CD8-positive, alpha-beta memory T cell (primary cell): ENCODE measurements at places on chromosomes 1 and 21.

- no peak for DNase-seq
Measured at GRCh38 chr1:161843156-161843555, 77.0 kb downstream of the ATF6 start.

- DNase-seq: no peak
Measured at GRCh38 chr1:204307334-204307883, 52.3 kb downstream of the PLEKHA6 start.

DNA sequence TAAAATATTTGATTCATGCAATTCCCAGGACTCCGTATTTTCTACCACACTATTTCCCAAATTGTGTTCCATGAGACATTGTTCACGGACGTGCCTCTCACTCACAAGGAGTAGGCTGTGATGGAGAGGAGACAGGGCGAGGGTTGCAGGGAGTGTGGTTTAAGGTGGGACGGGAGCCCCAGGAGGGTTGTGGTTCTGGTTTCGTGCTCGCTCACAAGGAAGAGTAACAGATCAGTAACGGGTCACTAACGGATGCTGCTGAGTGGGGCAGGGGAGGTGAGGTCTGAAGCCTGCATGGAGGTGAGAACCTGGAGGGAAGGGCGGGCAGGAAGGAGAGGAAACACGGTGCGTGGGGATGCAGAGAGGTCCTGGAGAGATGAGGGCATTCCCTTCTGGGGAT lies 28.8 kb downstream of the TFF3 start:
- no peak for DNase-seq

GRCh38 chr1:185281245-185281644 lies 35.8 kb downstream of the IVNS1ABP start:
- peak; percentile 3 for DNase-seq

GRCh38 chr1:9900142-9901043 lies 9.7 kb downstream of the CTNNBIP1 start:
- no peak for DNase-seq

GRCh38 chr1:221740993-221741702 lies 741 bp downstream of the DUSP10 start:
- peak; percentile 26 for DNase-seq

DNA sequence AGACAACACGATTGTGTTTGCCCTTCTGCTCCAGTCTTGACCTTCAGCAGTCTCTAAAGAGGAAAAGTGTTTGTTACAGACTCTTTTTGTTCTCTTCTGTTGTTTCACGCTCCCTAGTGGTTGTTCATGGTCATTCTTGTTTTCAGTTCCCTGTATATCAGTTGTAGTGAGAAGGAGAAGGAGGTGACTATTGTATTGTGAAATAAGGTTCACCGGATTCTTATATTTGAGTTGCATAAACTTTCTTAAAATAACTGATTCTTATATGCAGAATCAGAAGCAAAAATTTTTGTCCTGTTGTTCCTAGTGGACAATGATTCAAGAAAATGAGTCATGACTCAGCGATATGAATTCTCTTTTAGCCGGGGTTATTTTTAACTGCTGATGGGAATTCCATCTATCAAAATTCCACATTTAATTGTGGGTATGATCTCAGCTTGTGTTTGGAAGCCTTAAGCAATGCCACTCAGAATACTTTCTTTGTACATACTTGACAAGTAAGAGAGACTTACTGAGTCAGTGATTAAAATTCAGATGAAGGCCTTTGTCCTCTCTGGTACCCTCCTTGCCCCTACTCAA lies 152.2 kb downstream of the CLEC20A start:
- no peak for DNase-seq

DNA sequence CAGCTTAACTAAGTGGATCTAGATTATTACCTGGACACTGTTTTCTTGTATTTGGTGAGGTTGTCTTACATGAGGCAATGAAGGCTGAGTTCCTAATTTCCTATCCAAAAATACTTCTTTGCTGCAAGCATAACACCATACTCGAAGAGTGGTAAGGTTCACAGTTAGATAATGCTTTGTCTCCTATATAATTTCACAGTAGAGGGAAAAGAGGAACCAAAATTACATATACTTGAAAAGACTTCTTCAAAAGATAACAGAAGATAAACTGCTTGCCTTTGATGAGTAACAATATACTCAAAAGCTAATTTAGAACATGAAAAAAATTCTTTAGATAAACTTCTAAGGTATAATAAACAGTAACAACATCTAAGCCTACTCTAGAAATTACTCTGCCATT lies 20.4 kb downstream of the USP33 start:
- no peak for DNase-seq

DNA sequence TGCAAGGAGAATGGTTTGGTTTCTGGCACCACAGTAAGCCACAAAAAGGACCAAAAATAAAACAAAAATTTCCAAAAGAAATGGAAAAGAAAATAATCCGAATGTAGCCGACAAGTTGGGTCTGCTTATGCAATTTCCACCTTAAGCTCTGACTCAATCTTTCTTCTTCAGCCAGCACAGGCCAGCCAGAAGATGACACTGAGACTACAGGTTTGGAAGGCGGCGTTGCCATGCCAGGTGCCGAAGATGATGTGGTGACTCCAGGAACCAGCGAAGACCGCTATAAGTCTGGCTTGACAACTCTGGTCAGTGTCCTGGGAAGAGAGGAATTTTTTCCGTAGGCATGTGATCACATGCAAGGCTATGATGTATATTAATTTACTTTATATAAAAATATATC lies 23.4 kb downstream of the PDPN start:
- no peak for DNase-seq

- no peak for DNase-seq
Measured at GRCh38 chr21:27024301-27024700, 57.4 kb upstream of the ADAMTS5 start.

DNA sequence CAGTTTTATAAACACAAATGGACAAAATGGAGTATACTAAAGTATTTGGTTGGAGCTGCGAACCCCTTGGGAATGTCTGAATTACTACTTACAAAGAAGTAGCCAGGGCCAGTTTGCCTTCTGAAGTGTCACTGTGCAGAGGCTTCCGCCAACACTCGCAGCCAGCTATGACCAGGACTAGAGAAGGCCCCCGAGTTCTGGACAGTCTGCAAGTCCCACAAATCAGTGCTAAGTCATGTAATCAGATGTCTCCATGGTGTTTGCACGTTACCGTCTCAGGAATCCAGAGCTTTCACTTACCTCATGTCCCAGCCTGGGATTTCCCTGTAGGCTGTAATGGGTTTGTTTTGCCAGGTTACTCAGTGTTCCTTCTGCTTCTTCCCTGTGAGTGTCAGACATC lies 106.6 kb upstream of the SPAG17 start:
- DNase-seq: no peak

- DNase-seq: no peak
Measured at GRCh38 chr1:175158170-175158591, 34.4 kb downstream of the KIAA0040 start.

- DNase-seq: peak; percentile 70
Measured at GRCh38 chr1:157156058-157156541, 17.9 kb upstream of the ETV3 start.

- DNase-seq: no peak
Measured at GRCh38 chr1:230159580-230159979, 92.5 kb downstream of the GALNT2 start.

GRCh38 chr1:38088791-38089190 lies 42.2 kb upstream of the POU3F1 start:
- no peak for DNase-seq

DNA sequence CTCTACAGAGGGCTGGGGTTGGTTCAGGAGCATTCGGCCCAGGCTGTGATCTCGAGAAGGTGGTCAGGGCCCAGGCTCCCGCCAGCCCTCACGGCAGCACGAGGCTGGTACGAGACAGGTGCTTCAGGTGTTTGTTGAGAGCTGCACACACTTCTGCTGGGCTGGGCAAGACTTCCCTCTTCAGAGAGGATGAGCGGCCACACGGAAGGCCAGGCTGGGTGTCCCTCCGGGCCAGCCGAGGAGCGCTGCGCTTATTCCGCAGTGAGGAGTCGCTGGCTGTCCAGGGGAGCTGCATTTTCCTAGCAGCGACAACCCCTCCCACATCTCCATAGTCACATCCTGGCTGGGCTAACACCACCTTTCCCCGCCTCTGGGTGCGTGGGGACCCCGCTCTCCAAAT lies 50.5 kb downstream of the PDE9A start:
- no peak for DNase-seq

DNA sequence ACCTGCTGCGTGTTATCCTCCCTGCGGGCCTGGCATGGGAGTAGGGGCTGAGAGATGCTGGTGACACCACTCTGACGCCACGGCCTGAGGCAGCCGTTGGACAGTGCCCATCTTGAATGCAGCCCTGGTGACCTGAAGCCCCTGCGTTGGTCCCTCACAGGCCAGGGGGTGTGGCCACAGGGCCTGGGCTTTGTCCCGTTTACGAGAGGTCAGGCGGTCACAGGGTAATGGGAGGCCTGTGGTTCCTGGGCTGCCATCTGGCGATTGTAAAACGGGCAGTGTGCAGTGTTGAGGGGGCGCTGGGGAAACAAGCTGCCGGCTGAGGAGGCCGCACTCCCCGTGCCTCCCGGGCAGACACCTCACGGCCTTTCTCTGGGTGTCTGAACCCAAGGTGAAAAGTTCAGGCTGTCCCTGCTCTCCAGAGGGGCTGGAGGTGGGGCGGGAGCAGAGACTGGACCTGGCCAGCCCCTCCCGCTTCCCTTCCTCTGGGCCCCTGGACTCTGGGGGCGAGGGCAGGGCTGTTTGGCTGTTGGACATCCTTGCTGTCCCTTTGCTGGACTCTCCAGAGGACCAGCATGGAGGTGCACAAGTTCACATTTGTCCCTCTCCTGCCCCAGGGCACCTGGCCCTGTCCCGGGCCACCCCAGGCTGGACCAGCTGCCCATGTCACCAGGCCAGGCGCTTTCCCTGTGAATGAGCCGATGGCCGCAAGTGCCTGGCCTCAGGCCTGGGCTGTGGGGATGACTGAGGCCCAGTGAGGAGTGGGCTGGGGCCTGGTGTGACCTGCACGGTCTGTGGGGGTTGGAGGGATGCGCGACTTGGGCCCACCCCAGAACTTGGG lies 42.4 kb downstream of the SKI start:
- no peak for DNase-seq

GRCh38 chr1:44208226-44208625 lies 5.0 kb upstream of the DMAP1 start:
- DNase-seq: no peak

DNA sequence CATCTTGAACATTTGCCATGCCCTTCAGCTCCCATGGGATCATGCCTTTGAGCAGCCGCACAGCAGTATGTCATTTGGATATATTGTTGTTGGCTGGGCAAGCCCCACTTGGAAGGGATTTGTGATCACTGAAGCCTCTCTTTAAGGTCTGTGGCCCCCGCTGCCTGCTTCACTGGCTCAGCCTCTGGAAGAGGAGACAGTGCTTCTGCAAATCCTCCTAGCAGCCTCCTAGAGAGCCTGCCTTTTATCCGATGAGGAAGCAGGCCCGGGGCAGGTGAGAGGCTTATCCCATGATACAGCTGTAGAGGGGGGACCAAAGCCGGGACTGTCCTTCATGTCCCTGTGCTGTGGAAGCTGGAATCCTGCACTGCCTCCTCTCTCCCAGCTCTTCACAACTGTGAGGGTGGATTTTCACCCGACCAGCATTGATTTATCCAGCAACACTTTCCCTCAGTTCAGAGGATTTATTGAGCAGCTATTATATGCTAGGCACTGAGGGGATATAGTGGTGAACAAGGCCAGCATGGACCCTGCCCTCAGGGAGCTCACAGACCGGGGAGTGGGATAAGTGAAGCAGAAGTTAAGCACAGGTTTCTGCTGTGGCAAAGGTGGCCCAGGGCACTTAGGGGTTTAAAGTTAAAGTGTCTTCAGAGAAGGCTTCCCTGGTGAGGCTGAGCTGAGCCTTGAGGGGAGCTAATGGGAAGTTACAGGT lies 3.9 kb downstream of the TMEM61 start:
- DNase-seq: no peak

GRCh38 chr21:24011087-24011486 lies 1596.2 kb downstream of the MRPL39 start:
- DNase-seq: no peak

- no peak for DNase-seq
Measured at GRCh38 chr1:95369985-95370690, 136.1 kb downstream of the RWDD3 start.

DNA sequence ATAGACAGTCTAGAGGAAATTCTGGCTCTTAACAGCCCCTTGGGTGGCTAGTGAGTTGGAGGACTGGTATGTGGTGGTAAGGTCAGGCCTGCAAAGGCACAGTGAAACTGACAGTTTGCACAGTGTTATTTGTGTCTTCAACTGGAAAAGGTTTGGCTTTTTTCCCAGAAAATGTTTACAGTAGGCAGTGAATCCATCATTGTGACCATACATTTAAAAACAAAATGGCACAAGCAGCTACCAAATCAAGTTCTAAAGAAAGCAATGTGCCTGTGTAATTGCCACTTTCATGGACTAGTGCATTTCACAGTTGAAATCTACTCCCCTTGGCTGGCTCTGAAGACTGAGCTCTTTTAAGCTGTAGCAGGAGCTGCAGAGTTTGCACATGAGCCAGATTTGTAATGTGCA lies 24.8 kb downstream of the ATPAF1 start:
- DNase-seq: no peak

- no peak for DNase-seq
Measured at GRCh38 chr21:43640400-43640799, 18.9 kb downstream of the HSF2BP start.

GRCh38 chr1:201192261-201192788 lies 1.7 kb downstream of the IGFN1 start:
- no peak for DNase-seq

- no peak for DNase-seq
Measured at GRCh38 chr1:150352866-150353265, 11.1 kb upstream of the RPRD2 start.

GRCh38 chr1:27111626-27112573 lies 43.0 kb downstream of the SLC9A1 start:
- DNase-seq: peak; percentile 59

GRCh38 chr1:210072129-210072528 lies 134.1 kb downstream of the SYT14 start:
- DNase-seq: no peak

DNA sequence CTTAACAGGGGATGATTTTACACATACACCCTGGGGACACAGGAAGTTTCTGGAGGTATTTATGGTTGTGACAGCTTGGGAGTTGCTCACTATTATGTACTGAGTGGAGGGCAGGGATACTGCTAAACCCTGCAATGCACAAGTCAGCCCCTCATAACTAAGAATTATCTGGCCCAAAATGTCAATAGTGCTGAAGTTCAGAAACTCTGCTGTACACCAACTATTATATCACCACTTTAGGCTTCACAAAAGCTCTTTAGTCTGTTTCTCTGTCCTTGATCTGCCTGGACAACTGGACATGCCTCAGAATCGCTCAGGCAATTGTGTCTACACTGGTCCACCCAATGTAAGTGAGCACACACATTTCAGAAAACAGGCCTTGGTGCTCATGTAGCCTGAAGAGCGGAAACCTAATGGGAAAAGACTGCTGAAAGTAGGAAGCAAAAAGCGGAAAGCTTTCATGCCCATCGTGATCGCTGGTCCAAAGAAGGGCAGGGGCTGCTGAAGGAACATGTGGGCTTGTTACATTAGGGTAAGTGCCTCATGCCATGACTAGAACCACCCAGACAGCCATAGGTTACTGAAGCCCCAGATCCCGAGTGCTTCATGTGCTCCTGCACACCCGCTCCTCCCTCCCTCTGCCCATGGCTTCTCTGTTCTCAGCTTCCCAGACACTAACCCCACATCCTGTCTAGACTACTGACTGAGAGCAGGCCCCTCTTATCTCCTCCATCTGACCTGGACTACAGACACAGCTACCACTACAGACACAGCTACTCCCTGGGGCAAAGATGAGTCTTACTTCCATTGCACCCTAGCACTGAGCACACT lies 73.5 kb downstream of the LRIG2 start:
- DNase-seq: no peak

- no peak for DNase-seq
Measured at GRCh38 chr1:3714814-3715213, 37.4 kb upstream of the CCDC27 start.
